ENCODE measurements at places on chromosomes 16 and 17. TPM values are rescaled to one million over a fixed set of nuclear protein-coding genes. Genes with fewer than 3 reads are reported as not detected.

- DNase-seq, result no peak
These were observed 55.4 kb downstream of the ADCY9 start for GRCh38 chr16:4060823-4061222.

DNA sequence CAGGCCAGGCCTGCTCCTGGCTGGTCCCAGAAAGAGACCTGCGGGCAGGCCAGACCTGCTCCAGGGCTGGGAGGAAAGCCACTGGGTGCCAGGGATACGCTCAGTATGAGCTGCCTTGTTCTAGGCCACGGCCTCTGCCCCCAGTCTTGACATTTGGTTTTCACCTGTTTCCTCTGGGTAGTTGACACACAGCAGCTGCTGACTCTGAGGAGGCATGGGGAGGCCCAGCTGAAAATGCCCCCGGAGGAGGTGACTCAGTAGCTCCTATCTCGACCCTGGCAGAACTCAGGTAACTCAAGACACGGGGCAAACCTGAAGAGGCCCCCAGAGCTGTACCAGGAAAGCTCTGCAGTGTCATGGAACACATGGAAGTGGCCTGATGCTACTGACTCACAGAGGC is 13.9 kb upstream of the ADGRG1 start:
- DNase-seq, result peak; percentile 79

GRCh38 chr17:6523330-6523729 is 33.0 kb downstream of the PITPNM3 start:
- no peak for DNase-seq

GRCh38 chr16:27240948-27241531 is 27.5 kb downstream of the NSMCE1 start:
- peak; percentile 6 for DNase-seq

DNA sequence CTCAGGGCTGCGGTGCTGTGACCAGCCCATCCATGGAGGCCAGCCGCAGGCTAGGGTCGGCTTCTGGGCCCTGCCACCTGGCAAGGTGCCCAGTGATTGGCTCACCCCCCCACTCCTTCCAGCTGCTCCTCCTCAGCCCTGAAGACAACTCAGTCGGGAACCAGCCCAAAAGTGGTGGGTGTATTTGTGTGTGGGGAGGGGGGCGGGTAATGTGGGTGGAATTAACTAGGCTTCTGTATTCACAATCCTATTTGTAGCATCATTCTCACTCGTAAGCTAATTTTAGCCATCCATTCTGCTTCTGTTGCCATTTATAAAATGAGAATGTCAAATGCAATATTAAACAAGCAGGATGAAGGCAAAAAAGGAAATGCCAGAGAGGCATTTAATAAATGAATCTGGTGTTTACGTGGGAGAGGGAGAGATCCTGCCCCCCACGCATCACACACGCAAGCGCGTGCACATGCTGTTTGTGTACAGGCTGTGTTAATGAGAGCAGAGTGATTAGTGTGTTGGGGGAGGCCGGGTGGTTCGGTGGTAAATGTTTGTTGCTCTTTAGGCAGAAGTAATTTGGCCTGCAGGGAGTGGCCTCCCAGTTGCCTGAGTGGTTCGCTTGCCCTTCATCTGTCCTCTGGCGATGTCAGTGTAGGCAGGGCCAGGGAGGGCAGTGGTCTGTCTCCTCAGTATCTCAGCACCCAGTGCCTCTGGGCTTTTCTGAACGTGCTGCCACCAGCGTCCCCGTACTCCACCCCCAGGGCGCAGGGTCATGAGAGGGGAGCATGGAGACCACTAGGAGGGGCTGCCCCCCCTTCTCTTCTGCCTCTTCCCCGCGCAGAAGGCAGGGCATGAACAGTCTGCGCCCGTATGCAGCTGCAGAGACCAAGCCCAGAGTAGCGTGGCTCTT is 140.1 kb downstream of the CCDC182 start:
- peak; percentile 54 for DNase-seq

The HASPIN gene
- 22.7 TPM for total RNA-seq

DNA sequence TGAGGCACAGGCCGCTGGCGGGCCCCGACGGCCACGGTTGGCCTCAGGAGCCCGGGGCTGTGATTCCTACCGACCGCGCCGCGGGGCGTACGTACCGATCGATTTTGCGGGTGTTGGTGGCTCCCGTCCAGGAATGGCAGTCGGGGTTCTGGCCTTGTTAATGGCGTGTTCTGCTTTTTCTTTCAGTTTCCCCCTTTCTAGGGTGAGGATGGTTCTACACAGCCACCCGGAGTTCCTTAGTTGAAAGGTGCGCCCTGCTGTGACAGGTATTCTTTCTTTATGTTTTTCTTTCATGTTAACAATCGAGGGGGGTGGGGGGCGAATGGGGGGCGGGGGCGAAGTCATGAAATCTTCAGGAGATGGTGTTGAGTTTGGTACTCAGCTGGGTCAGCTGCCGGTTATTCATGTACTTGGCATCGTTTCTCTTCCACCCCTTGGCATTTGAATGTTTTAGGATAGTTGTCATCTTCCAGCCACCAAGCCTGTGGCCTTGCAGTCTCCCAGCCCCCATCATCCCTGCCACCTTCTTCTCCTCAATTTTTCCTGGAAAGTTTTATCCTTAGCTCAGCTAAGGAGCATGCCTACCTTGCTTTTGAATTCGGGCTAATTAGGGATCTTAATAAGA is 802 bp downstream of the CYLD start:
- DNase-seq, result peak; percentile 67

DNA sequence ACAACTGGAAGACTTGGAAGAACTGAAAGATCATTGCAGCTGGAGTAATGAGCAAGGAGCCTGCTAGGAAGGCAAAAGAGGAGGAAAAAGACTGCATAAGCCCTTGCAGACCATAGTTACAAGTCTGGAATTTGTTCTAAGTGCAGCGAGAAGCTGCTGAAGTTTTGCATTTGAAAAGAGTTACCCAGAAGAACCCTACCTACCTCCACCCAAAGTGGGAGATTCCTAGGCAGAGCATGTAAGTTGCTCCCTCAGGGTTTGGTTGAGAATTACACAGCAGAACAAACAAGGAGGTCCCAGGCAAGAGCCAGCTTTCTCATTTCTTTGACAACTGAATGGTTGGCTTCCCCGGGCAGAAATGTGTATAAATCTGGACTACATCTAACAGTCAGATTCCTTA is 118.7 kb upstream of the NUDT7 start:
- no peak for DNase-seq

DNA sequence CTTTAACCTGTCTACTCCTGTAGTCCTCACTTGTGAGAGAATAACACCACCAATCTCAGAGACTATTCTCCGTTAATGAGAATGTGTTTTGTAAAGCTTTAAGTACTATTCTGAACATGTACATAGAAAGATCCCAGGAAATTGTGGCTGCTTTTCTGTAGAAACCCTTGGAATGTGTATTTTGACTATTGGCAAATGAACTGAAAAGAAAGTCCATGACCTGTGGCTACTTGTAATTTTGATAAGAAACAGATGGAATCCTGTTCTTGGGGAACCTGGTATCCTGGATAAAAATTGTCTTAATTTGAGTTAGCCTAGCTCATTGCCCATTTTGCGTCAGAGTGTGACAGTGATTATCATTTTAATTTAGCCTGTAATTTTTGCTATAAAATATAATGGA is 9.1 kb downstream of the CTCF start:
- DNase-seq, result no peak

GRCh38 chr16:85137323-85138072 is 25.2 kb upstream of the CIBAR2 start:
- no peak for DNase-seq

- no peak for DNase-seq
These were observed 119.3 kb upstream of the TBX2 start for GRCh38 chr17:61280338-61280737.

- no peak for DNase-seq
These were observed at the start of gene NTN3 for GRCh38 chr16:2471016-2471652. Gene NTN3, plus strand, starts transcription at chr16:2471297. Its CDS starts 405 bp downstream, at chr16:2471702.

DNA sequence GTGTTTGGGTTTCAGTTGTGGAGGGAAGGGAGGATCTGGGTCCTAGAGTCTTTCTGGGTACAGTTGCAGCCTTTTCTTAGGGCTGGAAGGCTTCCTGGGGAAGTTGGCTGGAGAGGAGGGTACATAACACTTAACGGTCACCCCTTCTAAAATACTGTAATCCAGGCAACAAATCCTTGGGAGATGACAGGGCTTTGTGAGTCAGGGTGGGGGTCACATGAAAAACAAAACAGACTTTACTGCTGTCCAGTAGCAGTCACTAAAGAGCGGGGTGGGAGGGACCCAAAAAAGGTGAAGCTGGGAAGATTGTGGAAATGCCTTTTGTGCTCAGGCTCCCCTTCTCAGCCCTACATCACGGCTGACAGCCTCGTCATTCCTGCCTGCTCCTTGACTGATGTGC is 6.3 kb downstream of the SAP30BP start:
- no peak for DNase-seq

DNA sequence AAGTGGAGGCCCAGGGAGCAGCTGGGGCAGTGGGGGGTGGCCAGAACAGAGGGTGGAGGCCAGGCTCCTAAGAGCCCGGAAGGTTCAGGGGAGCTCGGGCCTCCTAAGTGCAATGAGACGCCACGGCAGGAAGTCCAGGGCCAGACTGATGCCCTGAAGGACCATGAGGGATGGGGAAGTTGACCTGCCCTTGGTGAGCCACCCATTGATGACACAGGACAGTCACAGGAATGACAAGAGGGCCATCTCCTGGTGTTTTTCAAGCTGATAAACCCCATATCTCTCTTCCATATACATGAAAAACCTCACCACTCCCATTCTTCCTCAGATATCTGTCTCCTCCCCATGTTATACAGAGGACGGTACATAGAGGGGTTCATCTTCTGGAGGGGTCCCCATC is 5.8 kb upstream of the MRPL58 start:
- no peak for DNase-seq

DNA sequence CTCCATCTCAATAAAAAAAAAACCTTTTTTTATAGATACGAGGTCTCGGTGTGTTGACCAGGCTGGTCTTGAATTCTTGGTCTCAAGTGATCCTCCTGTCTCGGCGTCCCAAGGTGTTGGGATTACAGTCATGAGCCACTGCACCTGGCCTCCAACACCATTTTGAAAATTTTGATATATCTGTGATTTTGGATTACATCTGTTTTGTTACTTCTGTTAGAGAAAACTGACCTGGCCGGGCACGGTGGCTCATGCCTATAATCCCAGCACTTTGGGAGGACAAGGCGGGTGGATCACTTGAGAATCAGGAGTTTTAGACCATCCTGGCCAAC is 18.6 kb downstream of the RMI2 start:
- DNase-seq, result no peak

The ATP1B2 gene
- total RNA-seq, result 0.26 TPM

The EPN3 gene
- not detected for total RNA-seq

The FOXO3B gene
- total RNA-seq, result 2.0 TPM

The TRPV3 gene
- 0.77 TPM for total RNA-seq

DNA sequence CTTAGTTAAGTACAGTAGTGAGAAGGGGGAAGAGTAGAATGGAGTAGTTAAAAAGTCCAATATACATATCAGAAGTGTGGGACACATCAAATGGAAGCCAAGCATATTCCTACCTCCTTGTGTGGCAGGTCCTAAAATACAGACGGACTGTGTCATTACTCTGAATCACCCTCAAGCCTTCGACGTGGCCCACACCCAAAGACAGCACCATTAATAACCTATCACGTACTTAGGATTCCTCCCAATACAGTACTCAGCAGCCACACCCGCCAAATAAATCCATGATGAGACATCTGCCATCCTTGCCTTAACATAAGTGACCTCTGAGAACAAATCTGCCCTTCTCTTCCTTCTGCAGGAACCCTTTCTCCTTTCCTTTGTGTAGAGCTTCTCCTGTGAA is 38.9 kb downstream of the UBE2G1 start:
- no peak for DNase-seq

DNA sequence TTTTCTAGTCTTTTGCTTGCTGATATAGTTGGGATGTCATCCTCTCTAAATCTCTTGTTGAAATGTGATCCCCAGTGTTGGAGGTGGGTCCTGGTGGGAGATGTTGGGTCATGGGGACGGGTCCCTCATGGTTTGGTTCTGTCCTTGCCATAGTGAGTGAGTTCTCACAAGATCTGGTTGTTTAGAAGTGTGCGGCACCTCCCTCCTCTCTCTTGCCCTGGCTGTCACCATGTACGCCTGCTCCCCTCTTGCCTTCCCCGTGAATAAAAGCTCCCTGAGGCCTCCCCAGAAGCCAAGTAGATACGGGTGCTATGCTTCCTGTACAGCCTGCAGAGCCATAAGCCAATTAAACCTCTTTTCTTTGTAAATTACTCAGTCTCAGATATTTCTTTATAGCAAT is 15.2 kb downstream of the IL4R start:
- no peak for DNase-seq

DNA sequence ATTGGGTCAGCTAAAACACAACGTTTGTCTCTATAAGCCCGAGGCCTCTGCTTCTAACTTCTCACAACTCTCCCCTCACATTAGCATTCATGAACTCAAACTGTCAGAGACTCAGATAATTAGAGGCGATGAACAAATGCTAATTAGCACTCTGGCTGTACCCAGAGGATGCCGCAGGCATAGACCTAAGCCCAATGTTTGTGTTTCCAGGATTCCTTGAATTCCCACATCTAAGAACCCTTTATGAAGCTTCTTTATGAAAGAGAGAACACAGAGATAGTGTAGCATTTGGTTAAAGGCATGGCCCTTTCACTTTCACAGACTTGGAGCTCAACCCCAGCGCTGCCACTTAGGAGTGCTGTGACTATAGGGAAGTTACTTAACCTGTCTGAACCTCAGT is 512.2 kb downstream of the GRIN2A start:
- no peak for DNase-seq

The ENGASE gene
- total RNA-seq, result 43.4 TPM

The TMEM92 gene
- total RNA-seq, result not detected

The ARL5C gene
- total RNA-seq, result not detected

DNA sequence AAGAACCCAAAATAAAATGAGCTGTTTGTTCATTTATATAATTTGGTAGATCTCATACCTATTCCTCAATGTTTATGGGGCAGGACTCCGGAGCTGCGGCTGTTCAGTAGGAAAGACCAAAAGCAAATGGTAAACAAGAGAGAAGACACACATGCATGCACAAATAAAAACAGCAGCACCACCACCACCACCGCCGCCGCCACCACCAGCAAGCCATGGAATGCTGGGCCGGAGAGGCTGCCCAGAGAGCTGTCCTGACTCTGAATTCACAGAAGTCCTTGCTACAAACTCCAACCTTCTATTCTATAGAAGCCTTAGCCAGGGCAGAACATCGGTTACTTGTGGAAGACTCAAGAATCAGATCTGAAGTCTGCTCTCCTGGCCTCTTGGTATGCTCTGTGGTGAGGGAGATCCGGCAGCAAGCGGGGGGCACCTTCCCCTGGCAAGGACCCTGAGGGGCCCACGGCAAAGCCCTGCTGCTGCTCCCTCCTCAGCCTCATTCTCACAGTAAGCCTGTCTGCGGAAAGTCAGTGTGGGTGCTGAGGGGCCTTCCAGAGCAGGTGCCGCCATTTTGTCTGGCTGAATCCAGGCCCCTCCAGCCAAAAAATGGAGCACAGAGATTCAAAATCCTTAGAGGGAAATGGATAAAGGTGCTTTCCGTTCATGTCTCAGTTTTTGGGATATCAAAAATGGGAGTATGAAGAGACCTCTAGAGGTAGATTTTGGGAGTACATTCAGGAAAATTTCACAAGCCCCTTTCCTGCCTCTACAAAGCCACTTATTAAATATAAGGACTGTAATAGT is 6.4 kb upstream of the FOXJ1 start:
- no peak for DNase-seq

The TBX21 gene
- 58.2 TPM for total RNA-seq
